Right atrium auricular region (tissue), 2 donors: ENCODE measurements at places on chromosomes 16 and 17. TPM values are rescaled to one million over a fixed set of nuclear protein-coding genes. Genes with fewer than 3 reads are reported as not detected.

DNA sequence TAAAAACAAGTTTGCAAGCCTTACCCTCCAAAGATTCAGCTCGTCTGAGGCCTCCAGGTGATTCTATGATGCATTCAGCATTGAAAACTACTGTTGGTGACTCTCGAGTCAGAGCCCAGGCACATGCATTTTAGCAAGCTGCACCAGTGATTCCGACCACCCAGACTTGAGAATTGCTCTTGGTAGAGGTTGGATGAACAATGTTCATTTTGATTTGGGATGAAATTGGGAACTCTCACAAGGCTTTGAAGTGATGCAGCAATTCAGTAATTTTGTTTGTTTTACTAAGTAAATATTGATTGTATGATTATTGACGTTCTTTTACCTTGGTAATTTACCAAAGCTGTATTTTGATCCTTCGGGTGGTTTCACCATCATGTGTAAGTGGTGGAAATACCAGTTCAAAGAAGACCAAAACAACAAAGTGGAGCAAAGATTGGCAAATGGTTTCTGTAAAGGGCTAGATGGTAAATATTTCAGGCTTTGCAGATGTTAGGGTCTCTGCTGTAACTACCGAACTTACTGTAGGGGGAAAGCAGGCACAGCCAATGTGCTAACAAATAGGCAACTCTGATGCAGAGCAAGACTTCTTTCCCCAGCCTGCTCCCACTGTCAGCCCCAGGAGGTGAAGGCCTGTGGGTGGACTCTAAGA, 11.8 kb downstream of the ALDH3A2 start:
- no peak for DNase-seq

DNA sequence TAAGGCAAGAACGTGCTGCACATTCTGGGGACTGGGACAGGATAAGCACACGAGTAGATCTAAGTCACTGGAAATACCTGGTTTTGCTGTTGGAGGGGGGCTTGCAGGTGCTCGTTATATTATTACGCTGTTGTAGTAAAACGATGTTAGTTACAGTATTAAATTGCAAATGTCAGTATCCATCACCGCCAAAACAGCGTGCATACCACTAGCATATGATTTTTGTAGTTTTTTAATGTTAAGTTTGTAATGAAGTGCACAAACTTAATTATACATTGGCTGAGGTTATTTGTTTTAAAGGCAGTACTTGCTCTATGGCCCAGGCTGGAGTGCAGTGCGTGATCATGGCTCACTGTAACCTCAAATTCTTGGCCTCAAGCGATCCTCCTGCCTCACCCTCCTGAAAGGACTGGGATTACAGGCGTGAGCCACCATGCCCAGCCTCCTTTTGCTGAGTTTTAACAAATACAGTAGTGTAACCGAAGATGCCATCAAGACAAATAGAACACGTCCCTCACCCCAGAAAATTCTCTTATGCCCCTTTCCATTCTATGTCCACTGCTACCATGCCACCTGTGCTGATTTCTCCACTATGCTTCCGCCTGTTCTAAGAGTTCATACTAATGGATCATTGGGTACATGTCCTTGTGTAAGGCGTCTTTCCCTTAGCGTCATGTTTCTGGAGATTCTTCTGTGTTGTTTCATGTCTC, 20.7 kb upstream of the CSNK1D start:
- DNase-seq = no peak

DNA sequence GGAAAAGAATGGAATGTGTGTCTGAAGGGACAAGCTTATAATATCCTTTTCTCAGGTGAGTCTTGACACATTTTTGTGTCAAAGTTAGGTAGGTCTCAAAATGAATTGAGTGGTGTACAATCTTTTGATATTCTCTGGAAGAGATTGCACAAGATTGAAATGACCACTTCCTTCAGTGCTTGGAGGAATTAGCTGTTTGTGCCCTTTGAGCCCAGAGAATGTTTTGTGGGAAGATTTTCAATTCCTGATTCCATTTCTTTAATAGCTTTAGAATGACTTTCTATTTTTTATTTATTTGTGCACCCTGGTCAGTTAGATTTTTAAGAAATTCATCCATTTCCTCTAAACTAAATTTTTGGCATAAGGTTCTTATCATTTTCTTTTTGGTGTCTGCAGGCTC, 1.6 kb upstream of the CCL13 start:
- no peak for DNase-seq

DNA sequence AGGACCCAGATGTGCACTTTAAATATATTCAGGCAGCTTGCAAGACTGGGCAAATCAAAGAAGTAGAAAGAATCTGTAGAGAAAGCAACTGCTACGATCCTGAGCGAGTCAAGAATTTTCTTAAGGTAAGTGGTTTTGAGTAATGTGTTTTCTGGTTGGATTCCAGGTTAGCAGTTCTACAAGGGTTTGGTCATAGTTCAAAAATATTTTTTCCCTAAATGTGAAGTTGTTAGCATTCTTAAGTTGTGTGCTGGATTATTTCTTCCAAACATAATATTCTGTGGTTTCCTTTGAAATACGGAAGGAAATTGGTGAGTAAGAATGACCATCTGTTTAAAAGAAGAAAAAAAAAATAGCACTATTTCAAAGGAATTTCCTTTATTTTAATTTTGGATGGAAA, 38.4 kb downstream of the PTRH2 start:
- DNase-seq = no peak

DNA sequence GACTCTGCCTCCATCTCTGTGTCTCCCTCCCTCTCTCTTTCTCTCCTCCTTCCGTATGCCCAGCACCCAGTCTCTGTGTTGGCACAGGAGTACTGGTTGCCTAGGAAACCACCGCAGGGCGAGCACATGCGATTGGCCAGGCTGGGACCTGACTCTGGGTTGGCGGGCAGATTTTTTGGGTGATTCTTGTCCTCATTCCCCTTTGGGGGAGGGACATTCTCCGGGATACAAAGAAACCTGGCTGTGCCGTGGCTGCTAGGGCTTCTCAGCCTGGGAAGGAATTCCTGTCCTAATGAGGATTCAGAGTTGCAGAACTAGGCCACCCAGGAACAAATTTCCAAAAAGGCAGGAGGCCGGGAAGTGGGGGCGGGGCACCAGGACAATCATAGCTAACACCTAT, 168.9 kb downstream of the SHISA9 start:
- no peak for DNase-seq

GRCh38 chr16:69443927-69444631, 19.7 kb downstream of the CYB5B start:
- no peak for DNase-seq

GRCh38 chr17:4184811-4185210, 41.8 kb downstream of the CYB5D2 start:
- DNase-seq = no peak

GRCh38 chr17:882827-883585, 96.6 kb downstream of the NXN start:
- DNase-seq = no peak

KRTAP9-2 gene
- not detected for total RNA-seq

DNA sequence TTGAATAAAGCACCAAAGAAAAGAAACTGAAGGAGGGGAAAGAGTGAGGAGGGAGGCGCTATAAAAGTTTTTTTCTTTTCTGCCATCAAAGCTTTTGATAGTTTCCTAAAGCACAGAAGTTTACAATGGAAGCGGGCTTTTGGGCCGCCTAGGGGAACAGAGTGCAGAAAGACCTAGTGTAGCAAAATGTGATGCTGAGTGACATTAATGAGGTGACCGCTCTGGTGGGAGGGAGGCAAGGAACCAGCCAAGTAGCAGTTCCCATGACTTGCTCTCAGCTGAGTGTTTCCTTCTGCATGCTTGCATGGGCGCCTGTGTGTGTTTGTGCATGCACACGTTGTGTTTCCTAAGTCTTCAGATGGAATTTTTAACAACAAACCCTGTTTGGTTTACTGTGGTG, 15.5 kb downstream of the MSI2 start:
- DNase-seq = no peak

ADCY9 gene
- total RNA-seq = 42.2 TPM

NOXO1 gene
- total RNA-seq = not detected

DNA sequence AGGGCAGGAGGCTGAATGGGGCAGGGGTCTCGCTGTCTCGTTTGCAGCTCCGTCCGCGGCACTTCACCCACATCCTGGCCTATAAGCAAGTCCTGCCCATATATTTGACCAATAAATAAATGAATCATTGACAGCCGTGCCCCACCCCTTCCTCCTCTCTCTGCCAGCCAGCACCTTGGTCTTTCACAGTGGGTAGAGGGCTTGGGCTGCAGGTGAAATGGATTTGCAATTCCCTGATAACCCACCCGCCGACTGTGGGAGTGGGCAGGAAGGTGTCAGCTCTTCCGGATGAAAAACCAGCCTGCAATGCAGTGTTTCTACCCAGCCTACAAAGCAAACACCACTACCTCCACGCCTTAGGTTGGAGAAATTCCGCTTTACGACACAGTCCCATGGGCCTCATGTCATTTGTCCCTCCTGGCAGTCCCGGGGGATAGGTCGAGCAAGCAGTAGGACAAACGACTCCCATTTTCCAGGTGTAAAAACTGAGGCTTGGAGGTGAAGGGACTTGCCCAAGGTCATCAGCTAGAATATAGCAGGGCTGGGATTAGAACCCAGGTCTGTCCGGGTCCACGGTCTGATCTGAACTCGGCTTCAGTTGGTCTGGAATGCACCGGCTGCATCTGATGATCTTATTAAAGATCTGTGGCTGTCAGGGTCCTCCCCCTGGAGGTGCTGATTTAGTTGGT, 79.0 kb downstream of the ABCC1 start:
- no peak for DNase-seq
